CD4-positive, alpha-beta T cell treated with Interleukin-17A for 4 hours (primary cell): ENCODE measurements at places on chromosomes 3 and 15.

- DNase-seq: no peak
Measured at GRCh38 chr15:67573194-67573593, 30.7 kb downstream of the MAP2K5 start.

DNA sequence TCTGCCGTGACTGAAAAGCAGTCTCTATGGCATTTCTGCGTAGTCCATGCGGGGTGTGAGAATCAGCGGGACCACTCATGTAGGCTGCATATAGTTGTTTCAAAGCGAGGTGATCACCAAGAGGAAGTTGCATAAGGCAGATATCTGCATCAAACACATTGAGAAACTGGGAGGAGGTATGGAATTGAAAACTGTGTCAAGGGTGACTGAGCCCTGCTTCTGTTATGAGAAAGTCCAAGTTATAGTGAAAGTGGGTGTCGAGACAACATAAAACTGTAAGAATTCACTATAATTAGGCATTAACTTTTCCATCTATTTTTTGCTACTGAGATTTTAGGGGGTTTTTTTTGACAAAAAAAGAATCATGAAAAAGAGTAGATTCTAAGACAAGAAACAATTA is 109.3 kb downstream of the ZIC1 start:
- DNase-seq: no peak

DNA sequence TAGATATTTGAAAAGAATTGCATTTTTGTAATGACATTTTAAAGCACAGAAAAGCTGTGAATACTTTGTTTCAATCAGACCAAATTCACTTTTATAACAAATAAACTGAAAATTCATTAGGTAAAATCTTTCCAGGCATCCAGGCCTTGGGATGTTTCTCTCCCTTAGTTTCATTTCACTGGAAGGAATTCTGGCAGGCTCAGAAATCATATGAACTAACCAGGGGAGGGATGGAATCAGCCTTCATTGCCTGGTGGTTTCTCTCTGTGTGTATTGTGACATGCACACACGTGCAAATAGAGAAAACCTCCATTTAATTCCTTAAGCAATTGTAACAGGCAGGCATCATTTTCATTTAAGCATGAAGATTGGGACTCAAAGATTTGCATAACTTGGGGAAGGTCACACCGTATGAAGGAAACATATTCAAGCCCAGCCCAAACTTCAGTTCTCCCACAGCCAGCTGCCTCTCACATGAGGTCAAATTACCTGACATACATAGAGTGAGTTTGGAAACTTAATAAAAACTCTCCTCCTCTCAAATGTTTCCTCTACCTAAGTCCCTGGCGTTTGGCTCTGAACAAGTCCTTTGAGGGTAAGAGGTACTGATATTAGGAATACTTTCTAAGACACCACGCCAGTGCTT is 376.1 kb upstream of the MCTP2 start:
- DNase-seq: no peak

GRCh38 chr15:51658664-51659063 is 22.6 kb upstream of the SCG3 start:
- no peak for DNase-seq

GRCh38 chr3:158109295-158109803 is 540 bp upstream of the RSRC1 start:
- no peak for DNase-seq

- DNase-seq: no peak
Measured at GRCh38 chr3:142098964-142099363, 50.4 kb downstream of the TFDP2 start.
